ENCODE measurements at places on chromosomes 12 and 14.

DNA sequence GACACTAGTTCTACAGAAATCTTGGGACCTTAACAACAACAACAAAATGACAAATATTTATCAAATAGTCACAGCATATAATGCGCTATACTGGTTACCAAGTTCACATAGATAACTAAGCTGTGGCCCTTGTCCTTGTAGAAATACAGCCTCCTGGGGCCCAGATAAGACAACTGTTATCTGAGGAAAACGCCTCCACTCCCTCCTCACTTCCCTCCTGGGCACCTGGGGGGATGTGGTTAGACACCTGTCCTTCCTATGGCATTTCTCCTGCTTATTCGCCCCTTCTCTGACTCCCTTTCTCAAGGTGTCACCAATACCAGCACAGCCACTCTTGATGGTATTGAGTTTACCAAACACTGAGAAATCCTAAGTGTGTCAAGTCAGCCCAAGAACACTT lies 419.4 kb downstream of the RAD51B start:
- DNase-seq: no peak

DNA sequence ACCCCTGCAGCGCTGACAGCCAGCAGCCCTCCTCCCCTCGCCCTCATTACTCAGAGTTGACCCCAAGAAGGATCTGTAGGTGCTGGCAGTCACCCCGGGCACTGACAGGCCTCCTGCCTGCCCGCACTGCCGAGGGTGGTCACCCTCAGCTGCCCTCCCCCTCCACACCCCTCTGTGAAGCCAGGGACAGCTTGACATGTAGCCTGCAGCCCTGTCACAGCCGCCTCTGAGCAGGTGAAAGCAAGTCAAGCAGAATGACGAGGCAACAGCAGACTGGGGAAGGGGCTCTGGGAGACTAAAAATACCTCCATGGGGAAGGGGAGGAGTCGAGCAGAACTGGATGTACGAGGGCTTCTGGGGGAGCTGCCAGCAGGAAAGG lies 178.1 kb downstream of the DPF3 start:
- no peak for DNase-seq

GRCh38 chr14:81886588-81886987 lies 352.9 kb upstream of the SEL1L start:
- no peak for DNase-seq

DNA sequence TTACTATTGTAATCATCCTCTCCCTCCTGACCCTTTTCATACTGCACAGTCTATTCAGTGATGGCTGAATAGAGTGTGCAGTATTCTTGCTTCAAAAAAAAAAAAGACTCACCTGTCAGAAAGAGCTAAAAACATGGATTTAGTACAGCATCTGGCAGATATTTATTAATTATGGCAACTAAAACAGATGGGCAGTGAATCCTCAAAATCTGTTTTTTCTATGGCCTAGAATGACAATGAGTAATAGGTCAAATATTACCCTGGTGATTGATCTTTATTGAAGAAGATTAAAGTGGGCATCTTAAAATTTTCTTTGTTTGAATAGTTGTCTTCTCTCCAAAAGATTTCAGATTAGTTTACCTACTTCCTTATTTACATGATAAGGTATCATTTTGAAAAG lies 543.6 kb downstream of the FOXG1 start:
- DNase-seq: no peak
